ENCODE measurements at places on chromosomes 2 and 18.

- no peak for DNase-seq
These were observed 97.0 kb upstream of the ATL2 start for GRCh38 chr2:38474021-38474456.

GRCh38 chr2:177573120-177573519, 180.5 kb downstream of the AGPS start:
- DNase-seq = no peak

DNA sequence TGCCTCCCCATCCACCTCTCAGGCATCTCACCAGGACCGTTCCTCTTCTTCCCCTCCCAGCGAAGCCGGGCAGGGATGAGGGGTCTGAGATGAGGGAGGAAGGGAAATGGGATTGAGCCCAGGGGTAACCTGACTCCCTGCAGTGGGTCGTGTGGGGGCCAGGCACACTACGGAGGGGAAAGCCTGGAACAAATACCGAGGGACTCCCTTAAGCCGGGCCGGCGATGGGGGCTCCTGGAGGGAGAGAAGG, 250 bp upstream of the SPEG start:
- no peak for DNase-seq

DNA sequence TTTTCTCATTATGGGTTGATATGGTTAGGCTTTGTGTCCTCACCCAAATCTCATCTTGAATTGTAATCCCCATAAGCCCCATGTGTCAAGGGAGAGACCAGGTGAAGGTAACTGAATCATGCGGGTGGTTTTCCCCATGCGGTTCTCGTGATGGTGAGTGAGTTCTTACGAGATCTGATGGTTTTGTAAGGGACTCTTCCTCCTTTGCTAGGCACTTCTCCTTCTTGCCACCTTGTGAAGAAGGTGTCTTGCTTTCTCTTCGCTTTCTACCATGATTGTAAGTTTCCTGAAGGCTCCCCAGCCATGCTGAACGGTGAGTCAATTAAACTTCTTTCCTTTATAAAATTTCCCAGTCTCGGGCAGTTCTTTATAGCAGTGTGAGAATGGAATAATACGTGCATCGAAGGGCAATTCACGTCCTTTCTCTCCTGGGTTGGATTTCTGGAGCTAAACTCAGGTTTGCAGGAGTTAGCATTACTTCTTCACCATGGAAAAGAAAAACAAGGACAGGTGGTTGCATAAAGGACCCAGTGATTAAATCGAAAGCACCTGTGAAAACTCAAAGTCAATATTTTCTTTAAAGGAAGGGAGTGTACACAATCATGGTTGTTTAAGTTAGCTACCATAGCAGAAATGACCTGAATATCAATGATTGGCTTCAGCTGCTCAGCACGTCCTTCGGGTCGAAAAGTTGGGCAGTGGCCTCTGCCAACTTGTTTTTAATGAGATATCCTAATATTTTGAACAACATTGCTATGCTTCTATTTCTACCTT, 54.1 kb downstream of the CDC42EP3 start:
- DNase-seq = no peak

- DNase-seq = no peak
These were observed 230.9 kb downstream of the DLGAP1 start for GRCh38 chr18:4224031-4224704.

GRCh38 chr18:28831908-28832307, 655.0 kb upstream of the CDH2 start:
- DNase-seq = no peak

DNA sequence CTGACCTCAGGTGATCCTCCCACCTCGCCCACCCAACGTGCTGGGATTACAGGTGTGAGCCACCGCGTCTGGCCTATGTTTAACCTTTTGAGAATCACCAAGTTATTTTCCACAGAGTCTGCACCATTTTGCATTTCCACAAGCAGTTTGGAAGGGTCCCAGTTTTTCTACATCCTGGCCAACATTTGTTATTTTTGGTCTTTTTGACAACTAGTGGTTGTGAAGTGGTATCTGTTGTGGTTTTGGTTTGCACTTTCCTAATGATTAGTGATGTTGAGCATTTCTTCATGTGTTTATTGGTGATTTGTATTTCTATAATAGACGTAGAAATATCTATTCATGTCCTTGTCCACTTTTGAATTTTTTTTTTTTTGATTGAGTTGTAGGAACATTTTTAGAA, 67.9 kb downstream of the BIRC6 start:
- DNase-seq = no peak

DNA sequence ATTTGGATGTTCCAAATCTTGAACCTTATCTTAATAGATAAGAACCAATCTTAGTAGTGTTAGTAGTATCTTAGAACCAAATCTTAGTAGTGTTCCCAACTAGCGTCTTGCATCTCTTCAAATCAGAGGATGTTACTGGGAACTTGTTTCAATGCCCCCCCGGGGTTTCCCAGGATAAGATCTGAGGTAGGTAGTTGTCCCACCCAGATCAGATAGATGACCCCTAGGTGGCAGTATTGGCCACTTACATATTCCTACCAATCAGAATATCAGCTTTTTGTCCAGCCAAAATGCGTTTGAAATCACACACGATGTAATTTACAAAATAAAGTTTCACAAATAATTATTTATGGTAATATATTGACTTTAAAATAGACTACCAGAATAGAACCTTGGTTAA, 314.8 kb downstream of the MBD2 start:
- peak; percentile 3 for DNase-seq

GRCh38 chr2:236570081-236570868, 650 bp downstream of the ACKR3 start:
- no peak for DNase-seq

DNA sequence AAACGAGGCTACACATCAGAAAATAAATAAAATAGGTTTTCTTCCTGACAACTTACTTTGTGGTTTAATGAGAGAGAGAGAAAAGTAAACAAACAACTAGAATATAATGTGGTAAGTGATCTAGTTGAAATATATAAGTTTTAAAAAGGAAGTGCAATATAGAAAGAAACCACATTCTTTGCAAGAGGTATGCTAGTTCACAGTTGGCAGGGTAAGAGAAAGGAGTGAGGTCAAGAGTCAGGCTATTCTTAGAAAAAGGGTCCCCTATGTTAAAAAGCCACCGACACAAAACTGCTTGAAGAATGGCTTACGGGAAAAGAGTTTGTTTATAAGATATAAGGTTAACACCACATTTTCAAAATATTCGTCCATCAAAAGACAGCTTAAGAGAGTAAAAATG, 462.1 kb downstream of the ERBB4 start:
- no peak for DNase-seq

DNA sequence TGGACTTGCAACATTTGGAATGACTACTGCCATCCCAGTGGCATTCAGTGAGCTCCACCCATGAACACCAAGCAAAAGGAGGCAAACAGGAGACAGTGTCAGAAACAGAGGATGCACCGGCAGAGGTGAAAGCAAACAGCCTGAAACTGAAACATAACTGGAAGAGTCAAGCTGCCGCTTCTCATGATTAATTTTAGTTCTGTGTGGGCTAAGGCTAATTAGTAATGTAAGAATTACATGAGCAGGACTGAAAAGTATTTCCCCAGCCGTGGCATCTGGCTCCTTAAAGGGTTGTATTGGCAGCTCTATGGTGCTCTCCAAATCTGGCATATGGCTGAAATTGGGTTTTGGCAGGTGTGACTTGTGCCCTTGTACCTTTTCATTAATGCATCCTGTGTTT, 1108.1 kb downstream of the TSN start:
- DNase-seq = no peak

DNA sequence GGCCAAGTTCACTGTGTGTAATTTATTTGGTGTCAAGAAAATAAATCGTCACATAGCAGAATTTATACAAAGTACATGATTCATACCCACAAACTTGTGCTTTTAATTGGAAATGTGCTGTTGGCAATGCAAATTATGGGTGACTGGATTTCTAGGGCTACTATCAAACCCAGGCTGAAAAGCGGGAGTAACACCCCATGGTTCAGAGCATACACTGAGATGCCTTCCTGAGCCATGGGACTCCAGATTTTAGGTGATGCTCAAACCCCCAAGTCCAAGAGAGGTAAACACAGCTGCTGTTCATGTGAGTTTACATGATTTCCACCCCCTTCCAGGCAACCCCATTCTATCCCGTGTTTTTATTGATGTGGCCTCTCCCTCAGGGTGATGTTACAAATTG, 565.9 kb upstream of the ID2 start:
- no peak for DNase-seq

DNA sequence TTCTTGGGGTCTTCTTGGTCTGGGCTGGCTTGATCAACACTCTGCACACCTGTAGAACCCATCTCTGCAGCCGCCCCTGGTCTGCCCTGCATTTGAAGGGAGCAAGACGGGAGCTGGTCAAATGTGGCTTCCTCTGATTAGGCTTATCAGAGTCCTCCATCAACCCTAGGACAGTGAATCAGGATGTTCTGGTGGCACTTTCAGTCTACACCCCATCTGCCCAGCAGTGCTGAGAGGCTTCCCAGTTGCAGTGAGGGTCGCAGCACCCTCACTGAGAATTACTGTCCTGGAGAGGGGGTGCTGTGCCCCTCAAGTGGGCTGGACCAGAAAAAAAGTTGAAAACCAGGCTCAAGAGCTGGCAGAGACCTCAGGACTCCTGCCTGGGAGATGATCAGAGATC, 152.9 kb downstream of the DYSF start:
- DNase-seq = no peak

DNA sequence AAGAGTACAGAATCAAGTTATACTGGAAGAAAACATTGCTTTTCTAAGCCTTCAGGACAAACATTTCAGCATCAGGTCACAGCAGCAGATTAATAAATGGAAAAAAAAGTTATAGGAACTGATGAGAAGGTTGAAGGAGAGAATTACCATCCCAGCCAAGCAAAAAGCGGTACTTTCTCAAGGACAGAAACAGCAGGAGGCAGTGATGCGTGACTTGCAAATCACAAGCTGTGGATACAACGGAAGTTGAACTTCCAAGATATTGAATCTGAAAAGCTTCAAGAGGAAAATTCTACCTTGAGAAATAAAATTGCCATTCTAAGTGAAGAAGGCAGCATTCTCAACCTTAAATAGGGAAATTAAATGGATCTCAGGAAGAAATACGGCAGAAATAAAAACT, 18.5 kb upstream of the SERPINB12 start:
- DNase-seq = no peak

- DNase-seq = no peak
These were observed 320.6 kb downstream of the ETAA1 start for GRCh38 chr2:67717692-67718091.

GRCh38 chr2:68663371-68664156, 20.2 kb downstream of the PROKR1 start:
- no peak for DNase-seq

DNA sequence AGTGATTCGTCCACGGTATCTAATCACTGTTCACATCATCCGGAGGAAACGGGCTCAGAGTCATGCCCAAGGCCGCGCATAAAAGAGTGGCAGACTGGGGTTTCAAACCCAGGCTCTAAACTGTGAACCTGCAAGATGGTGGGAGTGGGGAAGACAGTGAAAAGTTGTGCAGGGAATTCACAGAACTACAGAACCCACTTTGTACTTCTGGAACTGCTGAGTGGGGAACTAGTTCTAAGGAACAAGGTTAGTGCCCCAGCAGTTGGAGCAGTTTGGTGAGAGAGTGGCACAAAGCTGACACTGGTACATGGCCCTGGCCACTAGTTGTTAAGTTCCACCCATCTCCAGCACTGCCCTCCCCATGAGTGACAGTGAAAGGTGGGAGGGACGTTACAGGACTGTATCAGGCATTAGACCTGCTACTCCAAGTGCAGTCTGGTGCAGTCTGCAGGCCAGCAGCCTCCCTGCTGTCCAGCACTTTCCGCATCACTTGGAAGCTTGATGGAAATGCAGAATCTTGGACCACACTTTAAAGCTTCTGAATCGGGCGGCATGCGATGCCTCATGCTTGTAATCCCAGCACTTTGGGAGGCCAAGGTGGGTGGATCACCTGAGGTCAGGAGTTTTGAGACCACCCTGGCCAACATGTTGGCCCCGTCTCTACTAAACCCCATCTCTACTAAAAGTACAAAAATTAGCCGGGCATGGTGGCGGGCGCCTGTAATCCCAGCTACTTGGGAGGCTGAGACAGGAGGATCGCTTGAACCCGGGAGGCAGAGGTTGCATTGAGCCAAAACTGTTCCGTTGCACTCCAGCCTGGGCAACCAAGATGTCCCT, 47.3 kb downstream of the C2orf42 start:
- peak; percentile 58 for DNase-seq

- DNase-seq = no peak
These were observed 1045.8 kb downstream of the CNTNAP5 start for GRCh38 chr2:125070726-125071505.

- no peak for DNase-seq
These were observed 53.4 kb downstream of the SDC1 start for GRCh38 chr2:20171445-20171977.
